ENCODE measurements at places on chromosomes 1 and 21. TPM values are rescaled to one million over a fixed set of nuclear protein-coding genes. Genes with fewer than 3 reads are reported as not detected.

DNA sequence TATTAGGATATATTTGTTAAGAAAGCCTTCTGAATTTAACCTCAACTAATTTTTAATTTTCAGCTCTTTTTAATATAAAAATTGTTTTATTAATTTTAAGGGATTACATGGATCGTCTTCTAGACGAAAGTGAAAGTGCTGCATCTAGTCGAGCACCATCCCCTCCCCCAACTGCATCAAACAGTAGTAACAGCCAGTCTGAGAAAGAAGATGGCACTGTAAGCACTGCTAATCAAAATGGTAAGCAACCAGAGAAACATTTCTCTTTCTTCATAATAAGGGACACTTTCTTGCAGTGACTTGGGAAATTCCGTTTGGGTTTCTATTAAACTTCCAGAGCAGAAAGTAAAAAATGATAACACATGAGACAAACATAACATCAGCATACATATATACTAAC lies 56.9 kb downstream of the MIER1 start:
- peak; percentile 65 for DNase-seq

GRCh38 chr1:172977296-172978017 lies 73.3 kb downstream of the TNFSF18 start:
- no peak for DNase-seq

DNA sequence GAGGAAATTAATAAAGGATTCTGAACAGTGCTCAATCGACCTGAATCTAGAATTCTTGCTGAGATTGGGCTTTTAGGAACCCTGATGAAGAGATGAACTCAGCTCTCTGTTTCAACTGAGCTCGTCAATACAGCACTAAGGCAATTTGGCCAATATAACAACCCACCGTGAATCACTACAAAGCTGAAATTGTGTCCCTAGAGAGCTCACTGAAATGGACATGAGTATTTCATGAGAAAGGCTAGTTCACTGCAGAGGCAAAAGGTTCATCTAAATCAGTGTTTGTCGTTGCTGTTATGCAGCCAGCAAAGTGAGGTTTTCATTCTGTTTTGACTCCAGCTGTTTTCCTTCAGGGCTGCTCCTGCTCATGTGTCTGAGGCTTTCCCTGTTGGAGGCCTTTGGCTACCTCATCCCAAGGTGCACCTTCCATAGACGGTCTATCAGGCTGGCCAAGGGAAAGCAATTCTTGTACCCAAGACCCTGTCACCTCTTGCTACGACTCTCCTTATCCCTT lies 83.5 kb downstream of the URB2 start:
- no peak for DNase-seq

DNA sequence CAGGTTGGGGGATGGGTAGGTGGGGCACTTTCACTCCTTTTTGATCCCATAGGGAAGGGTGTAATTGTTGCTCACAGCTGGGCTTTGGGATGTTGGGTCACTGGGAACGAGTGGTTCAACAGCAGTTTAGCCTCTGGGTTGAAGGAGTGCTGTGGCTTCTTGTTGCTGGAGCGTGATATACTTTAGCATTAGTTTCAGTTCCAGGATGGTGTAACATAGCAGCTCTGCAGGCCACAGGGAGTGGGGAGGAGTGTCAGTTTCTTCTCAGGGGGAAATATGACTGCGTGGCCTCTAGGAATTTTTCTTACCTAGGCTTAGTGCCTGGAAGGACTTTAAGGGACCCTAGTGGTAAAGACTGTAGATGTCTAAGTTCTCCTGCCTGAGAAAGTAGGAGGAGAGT lies 1105.3 kb upstream of the TMPRSS15 start:
- no peak for DNase-seq

FCRL2 gene
- not detected for total RNA-seq

- peak; percentile 19 for DNase-seq
These were observed 65.8 kb upstream of the VAMP3 start for GRCh38 chr1:7705048-7705907.

- DNase-seq = no peak
These were observed 39.7 kb downstream of the LRP8 start for GRCh38 chr1:53288002-53288789.

DNA sequence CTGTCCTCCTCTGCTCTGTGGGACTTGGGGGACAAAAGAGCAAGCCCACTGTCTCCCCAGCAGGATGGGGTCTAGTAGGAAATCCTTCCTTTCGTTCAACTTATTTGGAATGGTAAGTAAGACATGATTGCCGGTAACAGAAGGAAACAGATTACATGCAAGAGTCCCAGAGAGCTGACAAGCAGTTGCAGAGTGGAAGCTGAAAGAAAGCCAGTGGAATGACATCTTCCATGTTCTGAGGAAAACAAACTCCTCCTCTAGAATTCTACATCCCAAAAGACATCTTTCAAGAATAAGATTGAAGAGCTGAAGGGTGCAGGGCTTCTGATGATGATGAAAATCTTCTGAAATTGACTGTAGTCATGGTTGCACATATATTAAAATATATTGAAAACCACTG lies 619.4 kb downstream of the KIF26B start:
- DNase-seq = no peak

ADCY10 gene
- total RNA-seq = not detected
